A549 (cell line): ENCODE measurements at places on chromosomes 7 and 10.
A peak's percentile ranks its signal among the peaks of the same experiment; 100 is the strongest.

DNA sequence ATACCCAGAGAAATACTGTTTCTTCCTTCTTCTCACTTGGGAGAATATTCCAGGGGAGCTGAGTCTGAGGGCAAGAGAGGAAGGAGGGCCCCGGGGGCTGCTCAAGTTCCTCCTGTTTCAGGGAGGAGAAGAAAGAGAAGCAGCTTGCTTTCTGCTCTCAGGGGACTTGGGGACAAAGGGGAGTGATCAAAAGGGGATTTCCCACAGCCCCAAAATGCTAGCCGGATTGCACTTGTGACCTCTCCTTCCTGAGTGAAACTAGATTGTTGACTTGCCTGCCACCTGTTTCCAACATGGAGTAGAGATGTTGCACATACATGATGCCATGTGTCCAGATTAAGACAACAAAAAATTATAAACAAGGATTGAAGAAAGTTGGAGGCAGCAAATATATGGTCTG, 28.7 kb upstream of the PDCD4 start:
- DNase-seq, result no peak

DNA sequence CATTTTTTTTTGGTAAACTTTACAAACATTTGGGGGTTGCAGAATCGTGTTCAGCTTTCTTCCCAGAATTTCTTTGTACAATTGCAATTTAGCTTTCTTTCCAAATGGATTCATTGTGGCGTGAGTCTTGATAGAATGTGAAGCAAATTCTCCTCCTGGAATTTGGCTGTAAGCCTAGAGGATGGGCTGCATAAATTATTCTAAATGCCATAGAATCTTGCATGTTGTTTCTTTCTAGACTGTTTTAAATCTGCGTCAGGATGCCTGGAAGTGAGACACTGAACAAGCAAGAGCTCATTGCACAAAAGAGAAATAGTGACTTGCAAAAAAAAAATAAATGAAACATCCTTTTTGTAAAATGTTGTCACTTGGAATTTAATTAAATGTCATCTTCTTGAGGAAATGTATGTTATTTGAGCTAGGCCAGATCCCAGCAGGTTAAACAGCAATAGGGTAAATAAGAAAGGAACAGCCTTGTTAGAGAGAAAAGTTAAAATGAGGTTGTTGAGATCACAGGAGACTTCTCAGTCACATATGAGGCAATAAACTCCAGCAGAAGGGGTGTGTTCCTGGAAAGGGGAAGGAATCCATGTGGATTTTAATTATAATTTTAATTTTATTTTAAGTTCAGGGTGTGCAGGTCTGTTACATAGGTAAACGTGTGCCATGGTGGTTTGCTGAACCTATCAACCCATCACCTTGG, 483.0 kb downstream of the PLXDC2 start:
- no peak for DNase-seq

- DNase-seq, result no peak
Observed at GRCh38 chr7:155947051-155947450, 134.8 kb upstream of the SHH start.

DNA sequence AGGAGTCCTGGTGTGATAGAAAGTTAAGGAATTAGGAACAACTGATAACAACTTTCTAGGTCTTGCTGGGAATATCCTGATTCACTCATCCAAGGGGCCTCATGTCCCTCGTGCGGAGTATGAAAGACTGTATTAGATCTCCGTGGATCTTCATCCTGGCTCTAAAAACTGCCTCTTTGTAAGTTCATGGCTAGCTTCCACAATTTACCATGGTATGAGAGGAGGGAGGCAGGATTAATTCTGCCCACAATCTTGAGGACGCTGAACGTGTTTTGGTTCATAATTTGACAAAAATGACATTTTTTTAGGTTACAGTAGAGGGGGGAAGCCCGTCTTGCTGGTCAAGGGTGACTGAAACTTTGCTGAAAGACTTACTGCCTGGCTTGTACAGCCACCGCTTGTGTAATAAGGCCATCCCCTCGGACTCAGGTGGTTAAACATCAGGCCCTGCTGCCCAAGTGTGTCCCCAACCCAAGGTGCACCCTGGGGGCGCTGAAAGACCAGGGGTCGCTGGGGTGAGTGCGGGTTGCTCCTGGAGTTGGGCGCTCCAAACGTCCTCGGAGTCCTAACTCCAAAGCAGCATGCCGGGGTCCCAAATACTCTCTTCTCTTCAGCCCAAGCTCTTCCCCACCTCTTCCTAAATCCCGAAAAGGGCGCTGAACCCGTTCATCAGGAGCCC, 733 bp downstream of the HIBADH start:
- peak; percentile 45 for DNase-seq

GRCh38 chr10:3099291-3100092, 32.1 kb downstream of the PFKP start:
- no peak for DNase-seq
